RKO (cell line): ENCODE measurements at places on chromosomes 4 and X.

GRCh38 chr4:7765666-7766065, 174.0 kb downstream of the AFAP1 start:
- DNase-seq = no peak

DNA sequence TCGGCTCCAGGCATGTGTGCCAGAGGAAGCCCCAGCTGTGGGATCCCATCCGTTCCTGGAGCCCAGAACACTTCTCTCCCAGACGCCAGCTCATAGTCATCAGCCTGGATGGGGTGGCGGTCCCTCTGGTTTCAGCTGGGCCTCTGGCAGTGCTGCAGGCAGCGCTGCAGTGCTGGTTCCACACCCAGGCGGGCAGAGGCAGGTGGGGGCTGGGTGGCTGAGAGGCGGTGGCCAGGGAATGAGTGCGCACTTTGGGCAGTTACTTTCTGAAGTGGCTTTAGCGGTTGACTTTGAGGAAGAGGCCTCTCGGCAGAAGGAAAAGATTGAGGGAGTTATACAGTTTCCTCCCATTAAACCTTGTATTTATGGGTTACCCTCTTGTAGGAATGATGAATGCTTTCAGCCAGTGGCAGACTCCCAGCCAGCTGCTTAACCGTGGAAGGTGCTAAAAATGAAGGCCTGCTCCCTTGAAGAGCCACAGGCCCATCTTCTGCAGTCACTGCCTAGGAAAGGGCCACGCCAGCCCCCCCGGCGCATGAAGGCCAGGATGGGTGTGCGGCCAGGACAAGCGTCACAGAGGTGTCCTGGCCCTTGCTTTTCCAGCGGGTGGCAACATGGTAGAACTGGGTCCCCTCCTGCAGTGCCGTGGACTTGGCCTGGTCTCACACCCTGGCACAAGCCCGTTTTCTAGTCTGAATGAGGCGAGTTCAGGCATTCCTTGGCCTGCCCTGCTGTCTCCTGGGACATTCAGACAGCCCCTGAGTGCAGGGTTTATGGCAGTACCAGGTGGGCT, 9.9 kb downstream of the TADA2B start:
- no peak for DNase-seq

- DNase-seq = no peak
Measured at GRCh38 chr4:95250544-95251137, 298.1 kb downstream of the UNC5C start.

GRCh38 chrX:130084631-130085237, 25.6 kb downstream of the ELF4 start:
- no peak for DNase-seq

DNA sequence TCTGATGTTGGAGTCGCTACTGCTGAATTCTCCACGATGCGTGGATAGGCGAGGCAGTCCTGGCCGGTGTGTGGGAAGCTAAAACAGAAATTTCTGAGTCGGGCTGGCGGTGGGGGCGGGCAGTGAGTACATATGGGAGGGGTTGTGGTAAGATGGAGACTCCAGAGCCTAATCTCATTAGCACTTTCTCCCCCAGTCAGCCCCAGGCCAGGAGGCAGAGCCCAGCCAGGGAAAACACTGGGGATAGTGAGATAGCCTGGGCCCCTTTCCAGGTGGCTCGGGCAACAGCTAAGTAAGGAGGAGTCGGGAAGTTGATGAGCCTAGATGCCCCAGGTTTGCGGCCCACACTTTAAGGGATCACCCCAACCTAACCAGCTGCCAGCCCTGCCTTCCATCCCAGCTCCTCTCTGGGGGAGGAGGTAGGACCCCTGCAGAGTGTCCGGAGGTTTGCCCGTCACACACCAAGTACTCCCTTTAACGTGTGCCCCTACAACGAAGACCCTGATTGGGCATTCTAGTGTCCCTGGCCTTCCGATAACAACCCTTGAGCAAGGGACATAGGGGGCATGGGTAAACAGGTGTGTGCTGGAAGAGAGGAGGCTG, 2.4 kb upstream of the LOC101059915 start:
- no peak for DNase-seq

DNA sequence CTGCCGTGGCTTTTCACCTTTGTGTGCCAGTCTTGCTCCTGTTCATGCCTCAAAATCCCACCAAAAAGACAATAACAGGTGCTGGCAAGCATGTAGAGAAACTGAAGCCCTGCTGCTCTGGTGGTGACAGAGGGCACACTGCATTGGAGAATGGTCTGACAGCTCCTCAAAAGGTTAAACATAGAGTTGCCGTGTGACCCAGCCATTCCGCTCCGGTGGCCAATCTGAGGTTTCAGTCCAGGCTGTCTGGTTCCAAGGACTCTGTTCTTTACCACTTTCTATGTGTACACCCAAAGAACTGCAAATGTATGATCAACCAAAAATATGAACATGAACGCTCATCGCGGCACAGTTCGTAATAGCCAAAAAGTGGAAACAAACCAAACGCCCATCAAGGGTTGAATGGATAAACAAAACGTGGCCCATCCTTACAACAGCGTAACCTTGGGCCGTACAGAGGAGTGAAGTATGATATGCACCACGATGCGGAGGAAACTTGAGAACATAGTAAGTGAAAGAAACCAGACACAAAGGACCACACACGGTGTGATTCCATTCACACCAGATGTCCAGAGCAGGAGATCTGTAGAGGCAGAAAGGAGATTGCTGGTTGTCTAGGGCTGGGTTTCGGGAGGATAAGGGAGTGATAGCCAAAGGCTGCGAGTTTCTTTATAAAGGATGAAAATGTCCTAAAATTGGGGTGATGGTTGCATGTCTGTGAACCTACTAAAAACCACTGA, 33.6 kb upstream of the WFS1 start:
- DNase-seq = no peak

GRCh38 chr4:165612936-165613335, 234.1 kb downstream of the CPE start:
- no peak for DNase-seq

DNA sequence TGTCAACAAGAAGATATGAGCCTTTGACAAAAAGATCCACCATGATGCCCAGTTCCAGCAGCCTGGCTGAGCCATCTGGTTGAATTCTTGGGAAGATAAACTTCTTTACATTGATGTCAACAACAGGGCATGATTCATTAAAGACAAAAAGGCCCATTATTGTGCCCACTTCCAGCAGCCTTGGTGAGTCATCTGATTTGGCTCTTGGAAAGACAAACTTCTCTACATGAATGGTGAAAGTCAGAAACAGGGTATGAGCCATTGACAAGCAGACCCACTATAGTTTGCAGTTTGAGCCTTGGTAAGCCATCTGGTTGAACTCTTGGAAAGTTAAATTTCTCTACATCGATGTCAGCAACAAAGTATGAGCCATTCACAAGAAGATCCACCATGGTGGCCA, 4.1 kb upstream of the CSF2RA start:
- no peak for DNase-seq

- peak; percentile 2 for DNase-seq
Measured at GRCh38 chr4:32624943-32625603, 1904.9 kb downstream of the PCDH7 start.

GRCh38 chrX:16651391-16652024, 1.6 kb downstream of the S100G start:
- DNase-seq = no peak

GRCh38 chrX:101460669-101461068, 24.6 kb upstream of the ARMCX4 start:
- DNase-seq = peak; percentile 3

DNA sequence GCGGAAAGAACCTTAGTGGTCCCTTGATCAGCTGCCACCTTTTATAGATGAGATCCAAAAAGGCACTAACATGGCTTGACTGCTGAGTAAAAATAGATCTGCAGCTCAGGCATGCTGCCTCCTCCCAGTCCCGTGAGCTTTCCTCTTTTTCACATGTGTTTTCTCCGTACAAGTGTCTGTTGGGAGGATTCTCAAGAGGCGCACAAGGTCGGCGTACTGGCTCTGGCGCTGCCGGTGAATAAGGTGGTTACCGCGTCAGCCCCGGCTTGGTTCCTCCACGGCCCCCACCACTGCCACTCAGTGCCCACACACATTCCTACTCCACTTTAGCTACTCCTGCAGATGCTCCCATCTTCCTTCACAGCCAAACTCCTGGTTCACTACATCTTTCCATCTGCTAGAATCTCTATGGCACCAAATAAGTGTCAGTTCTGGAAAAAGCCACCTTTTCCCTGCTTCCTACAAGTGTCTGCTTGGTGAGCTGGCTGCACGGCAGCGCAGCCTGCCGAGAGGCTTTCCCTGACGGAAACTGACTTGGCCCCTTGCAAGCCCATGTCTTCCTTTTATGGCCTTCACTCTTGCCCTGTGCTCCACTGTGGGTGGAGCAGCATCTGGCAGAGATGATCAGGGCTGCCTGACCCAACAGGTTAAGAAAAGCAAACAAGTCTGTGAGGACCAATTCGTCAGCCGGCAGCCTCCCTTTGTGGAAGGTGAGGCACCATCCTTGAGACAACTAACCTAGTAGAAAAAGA, 99.8 kb downstream of the KLHL8 start:
- no peak for DNase-seq

GRCh38 chr4:13164783-13165331, 319.3 kb downstream of the RAB28 start:
- no peak for DNase-seq

DNA sequence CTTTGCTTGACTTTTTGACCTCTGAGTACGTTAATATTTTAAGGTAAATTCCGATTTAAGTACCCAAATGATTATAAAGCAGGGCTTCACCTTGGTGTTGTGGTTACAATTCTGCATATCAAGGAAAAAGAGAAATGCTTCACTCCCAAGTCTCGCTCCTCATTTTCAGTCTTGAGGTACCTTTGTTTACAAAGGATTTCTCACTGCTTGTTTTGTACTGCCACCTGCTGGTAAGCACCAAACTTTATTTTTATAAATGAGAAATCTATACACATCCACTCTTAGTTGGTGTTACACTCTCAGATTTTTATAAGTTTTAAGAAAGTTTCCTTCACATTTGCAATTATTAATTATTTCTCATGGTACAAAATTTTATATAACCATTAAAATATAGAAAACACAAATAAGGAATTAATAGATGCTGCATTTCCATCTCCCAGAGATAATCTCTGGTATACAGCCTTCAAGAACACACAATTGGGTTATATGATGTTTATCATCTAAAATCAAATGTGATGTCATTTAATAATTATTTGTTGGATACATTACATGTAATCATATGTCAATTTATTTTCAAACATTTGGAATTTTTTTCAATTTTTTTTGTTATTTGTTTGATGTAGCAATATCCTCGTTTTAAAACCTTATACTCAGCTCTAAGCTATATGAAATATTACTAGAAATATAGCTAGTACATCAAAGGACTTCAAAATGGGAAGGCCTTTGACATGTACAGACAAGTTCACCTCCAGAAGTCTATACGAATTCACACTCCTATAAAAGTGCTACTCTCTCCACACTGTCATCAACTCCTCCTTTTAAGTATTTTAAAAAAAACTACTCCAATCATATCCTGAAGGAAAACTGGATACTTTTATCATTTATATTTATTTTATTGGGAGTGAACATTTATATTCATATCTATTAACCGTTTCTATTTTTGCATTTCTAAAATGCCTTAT, 179.9 kb downstream of the KCNIP4 start:
- DNase-seq = peak; percentile 69

GRCh38 chr4:20680736-20681135, 19.5 kb upstream of the PACRGL start:
- DNase-seq = no peak

DNA sequence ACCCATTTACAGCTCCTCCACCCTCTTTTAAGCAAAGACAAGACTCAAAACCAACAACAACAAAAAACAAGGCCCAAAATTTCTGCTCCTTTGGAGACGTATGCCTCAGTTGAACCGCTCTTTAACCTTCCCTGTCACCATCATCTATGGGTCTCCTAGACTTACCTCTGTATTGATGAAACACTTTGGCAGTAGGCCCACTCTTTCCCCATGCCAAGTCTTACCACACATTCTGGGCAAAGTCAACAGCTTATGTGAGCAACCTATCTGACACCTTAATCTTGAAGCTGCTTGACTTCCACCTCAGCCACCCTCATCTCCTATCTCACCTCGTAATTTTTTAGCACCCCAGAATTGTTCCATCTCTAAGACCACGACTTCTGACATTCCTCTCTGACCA, 99.7 kb upstream of the CXorf66 start:
- no peak for DNase-seq

GRCh38 chr4:185638548-185639301, 103.4 kb upstream of the PDLIM3 start:
- no peak for DNase-seq

GRCh38 chr4:8082517-8083055, 76.0 kb downstream of the ABLIM2 start:
- no peak for DNase-seq

GRCh38 chrX:96688789-96689188, 4.1 kb downstream of the DIAPH2 start:
- DNase-seq = no peak

GRCh38 chr4:146062340-146062739, 113.2 kb upstream of the LSM6 start:
- DNase-seq = no peak

GRCh38 chr4:153151535-153152455, 52.4 kb upstream of the TRIM2 start:
- DNase-seq = no peak

DNA sequence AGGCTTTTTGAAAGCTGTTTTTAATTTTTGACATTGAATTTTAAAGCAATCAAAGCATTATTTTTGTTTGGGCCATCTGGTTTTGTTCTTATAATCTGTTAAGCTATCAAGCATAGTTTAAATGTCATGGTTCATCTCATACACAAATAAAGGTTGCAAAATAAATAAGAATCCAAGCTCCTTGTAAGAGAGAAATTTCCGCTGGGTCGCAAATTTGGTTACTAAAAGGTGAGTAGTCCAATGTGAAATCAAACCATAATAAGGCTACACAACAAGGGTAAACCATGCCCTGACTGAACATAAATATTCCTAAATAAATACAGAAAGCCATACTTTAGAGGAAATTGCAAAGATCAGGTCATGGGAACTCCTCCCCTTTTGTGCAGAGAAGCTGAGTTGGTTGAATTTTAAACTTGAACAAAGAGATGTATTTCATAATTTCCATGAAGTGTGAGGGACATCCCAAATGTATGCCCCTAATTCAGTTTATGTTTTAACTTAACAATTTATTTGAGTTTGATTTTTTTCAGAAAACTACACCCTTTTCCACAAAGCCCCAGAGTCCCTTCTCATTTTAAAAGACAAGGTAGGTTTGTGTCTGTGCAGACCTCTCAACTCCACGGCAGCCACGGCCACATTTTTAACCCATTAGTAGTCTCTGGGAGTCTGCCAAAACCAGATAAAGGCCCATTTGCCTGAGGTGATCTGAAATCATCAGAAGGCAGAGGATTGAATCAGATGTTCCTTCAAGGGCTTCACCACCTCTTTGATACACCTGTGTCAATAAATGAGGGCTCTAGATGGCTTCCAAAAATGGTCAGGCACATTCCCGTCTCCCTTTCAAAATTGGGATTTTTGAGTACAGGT, 85.2 kb downstream of the PLAC1 start:
- no peak for DNase-seq

DNA sequence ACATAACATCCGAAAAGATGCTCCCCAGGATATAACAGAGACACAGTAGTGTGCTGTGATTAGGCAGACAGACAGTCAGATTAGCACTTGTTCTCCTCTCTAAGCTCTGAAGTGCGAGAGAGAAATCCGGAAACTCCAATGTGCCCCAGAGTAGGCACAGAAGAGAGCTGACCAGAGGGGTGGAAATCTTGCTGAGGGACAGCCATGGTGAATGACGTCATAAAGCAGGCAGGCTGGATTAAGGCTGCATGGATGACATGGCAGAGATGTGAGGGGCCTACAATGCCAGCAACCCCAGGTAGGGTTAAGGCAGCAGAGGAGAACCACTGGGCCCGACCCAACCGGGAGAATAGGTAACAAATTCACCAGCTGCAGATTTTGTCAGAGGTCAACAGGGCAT, 53.3 kb downstream of the MEPE start:
- no peak for DNase-seq
